Vagina (tissue), 2 donors: ENCODE measurements at places on chromosomes 12 and 14. TPM values are rescaled to one million over a fixed set of nuclear protein-coding genes. Genes with fewer than 3 reads are reported as not detected.

DNA sequence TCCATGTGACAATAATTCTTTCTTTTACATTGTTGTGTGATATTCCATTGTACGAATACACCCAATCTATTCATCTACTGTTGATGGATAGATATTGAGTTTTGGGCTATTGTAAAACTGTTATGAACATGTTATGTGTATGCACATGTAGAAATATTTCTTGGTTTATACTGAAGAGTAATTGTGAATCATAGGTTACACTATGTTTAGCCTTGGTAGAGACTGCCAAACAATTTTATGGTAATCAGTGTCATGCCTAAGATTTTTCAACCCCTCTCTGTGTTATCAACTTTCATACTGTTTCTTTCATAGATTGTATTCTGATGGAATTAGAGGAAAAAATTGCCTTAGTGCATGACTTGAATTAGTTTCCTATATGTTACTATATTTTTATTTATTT lies 39.5 kb downstream of the FRMD6 start:
- H3K4me1 ChIP-seq: peaks cover 9% of the 10 kb centered on the region
- no peaks in the 10 kb centered on the region for H3K36me3 ChIP-seq
- no peaks in the 10 kb centered on the region for H3K27me3 ChIP-seq
- H3K4me3 ChIP-seq: no peak overlapping the region
- DNase-seq: no peak

- no peak overlapping the region for H3K4me3 ChIP-seq
- no peak for DNase-seq
- no peaks in the 10 kb centered on the region for H3K4me1 ChIP-seq
- H3K27me3 ChIP-seq: no peaks in the 10 kb centered on the region
- H3K27ac ChIP-seq: no peak overlapping the region
Measured at GRCh38 chr12:713281-713875, 39.0 kb upstream of the WNK1 start.

DNA sequence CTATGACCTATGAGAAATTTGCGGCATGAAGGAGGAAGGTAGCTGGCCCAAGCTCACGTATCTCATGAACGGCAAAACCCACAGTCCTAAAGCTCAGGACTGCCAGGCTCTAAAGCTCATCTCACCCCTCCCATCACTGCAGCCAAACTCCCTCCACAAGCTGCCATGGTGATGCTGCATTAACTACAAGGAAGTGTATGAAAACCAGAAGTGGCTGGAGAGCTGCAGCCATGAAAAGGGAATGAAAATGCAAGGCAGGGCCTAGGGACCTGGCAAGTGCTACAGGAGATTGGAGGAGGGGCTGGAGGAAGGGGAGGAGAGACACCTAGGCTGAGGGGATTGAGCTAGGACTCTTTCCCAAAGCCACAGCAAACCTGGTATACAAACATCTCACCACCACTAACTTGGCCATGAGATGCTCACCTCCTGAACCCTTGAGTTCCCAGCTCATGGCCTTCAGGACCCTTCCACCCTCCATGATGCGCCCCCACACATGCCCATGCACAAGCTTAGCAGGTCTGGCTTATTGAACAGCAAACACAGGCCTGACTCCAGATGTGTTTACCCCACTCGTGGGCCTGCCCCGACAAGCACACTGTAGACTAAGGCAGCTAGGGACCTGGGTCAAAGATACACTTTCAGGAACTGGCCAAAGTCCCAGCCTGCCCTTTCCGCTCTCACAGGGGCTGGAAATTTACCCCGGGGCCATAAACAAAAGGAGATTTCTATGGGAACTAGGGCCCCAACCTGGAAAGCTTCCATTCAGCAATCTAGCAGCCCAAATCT lies 42.0 kb downstream of the LTBP2 start:
- no peaks in the 10 kb centered on the region for H3K36me3 ChIP-seq
- peaks cover 99% of the 10 kb centered on the region for H3K4me1 ChIP-seq
- no peak overlapping the region for H3K4me3 ChIP-seq
- no peaks in the 10 kb centered on the region for H3K27me3 ChIP-seq
- no peak for DNase-seq

GRCh38 chr14:81178063-81178462 lies 42.7 kb downstream of the GTF2A1 start:
- peaks cover 13% of the 10 kb centered on the region for H3K4me1 ChIP-seq
- peaks cover 13% of the 10 kb centered on the region for H3K36me3 ChIP-seq
- H3K27ac ChIP-seq: peak overlapping the region; percentile 2
- no peak for DNase-seq
- no peak overlapping the region for H3K4me3 ChIP-seq

GRCh38 chr12:29148911-29149690 lies at the start of gene FAR2:
FAR2 (plus strand) TSS chr12:29149278; CDS start chr12:29270450, 121,172 bp downstream.
- H3K36me3 ChIP-seq: no peaks in the 10 kb centered on the region
- DNase-seq: no peak
- peak within 1 kb of the TSS; percentile 70 for H3K4me3 ChIP-seq

GRCh38 chr12:67966560-67966959 lies 22.7 kb upstream of the IFNG-AS1 start:
- H3K4me1 ChIP-seq: no peaks in the 10 kb centered on the region
- no peak for DNase-seq
- no peak overlapping the region for H3K27ac ChIP-seq
- H3K36me3 ChIP-seq: no peaks in the 10 kb centered on the region
- no peak overlapping the region for H3K4me3 ChIP-seq

- no peaks in the 10 kb centered on the region for H3K4me1 ChIP-seq
- no peaks in the 10 kb centered on the region for H3K36me3 ChIP-seq
- no peak for DNase-seq
- no peak overlapping the region for H3K27ac ChIP-seq
Measured at GRCh38 chr12:62744551-62744950, 190.4 kb downstream of the PPM1H start.

Gene FAM222A
- 1.5 TPM for total RNA-seq

Gene TCTN2
- 6.1 TPM for total RNA-seq

Gene KRT5
- 4,247 TPM for total RNA-seq

Gene CLEC4A
- total RNA-seq: 2.2 TPM

Gene SPIC
- total RNA-seq: not detected
